ENCODE measurements at places on chromosomes 1 and 21.

GRCh38 chr1:66750577-66750976 lies 1.7 kb upstream of the DYNLT5 start:
- no peak for DNase-seq

DNA sequence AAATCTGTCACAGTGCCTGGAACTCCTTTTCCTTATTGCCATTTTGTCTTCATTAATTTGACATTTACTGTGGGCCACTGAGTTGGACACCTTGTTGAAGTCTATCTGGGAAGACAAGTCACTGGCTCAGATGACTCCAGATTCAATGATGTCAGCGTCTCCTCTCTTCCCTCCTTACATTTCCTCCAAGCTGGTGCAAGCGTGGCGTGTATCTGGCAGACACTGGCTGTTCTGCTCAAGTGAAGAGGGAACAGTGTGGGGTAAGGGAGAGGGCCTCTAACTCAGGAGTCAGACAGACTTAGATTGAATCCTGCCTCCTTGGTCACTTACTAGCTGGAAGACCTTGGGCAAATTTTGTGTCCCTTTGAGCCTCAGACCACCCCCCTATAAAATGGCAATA lies 8.7 kb upstream of the ZNF691 start:
- DNase-seq, result no peak

DNA sequence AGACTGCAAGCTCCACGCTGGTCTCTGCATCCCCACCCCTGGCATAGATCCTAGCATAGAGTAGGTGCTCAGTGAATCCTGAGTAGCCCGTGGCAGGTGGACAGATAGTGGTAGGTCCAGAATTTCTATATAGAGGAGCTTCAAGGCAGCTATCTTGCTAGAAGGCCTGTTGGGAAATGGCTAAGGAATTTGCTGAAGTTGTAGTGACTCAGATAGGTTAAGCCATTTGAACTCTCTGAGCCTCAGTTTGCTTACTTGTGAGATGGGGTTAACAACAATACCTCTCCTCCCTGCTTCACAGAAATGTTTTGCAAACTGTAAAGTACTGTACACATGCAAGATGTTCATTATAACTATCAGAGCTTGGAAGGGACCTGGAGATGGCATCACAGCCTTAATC lies 23.4 kb upstream of the EPHB2 start:
- no peak for DNase-seq

GRCh38 chr1:109790735-109791494 lies 27.2 kb upstream of the EPS8L3 start:
- DNase-seq, result peak; percentile 73

- no peak for DNase-seq
These were observed 58.8 kb upstream of the ZNF644 start for GRCh38 chr1:91080650-91081049.

GRCh38 chr1:173871500-173871899 lies 3.3 kb downstream of the ZBTB37 start:
- no peak for DNase-seq

- DNase-seq, result no peak
These were observed 556 bp downstream of the MECR start for GRCh38 chr1:29230204-29230552.

DNA sequence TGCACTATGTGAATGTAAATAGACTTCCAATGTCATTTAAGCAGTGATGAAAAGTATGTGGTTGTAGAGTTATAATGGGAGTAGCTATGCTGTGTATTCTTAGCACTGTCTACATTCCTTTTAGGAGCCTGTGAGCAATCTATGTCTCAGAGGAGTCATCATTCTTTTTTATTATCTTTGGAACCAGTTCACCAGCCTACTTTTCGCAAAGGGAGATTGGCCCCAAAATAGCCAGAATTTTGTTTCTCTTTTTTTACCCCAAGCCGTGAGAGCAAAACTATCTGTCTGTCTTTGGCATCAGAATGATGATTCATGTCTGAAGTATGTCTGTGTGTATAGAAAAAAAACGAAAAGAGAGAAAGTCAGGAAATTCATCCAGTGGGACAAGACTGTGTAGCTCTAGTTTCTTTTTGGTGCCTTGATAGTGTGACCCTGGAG lies 44.2 kb downstream of the OSBPL9 start:
- DNase-seq, result no peak

GRCh38 chr1:158117854-158118704 lies 62.6 kb upstream of the CD1D start:
- DNase-seq, result peak; percentile 39

Measured in erythroblast (primary cell).